NCI-H510A (cell line): ENCODE measurements at places on chromosomes 11 and 22.

- no peak for DNase-seq
Measured at GRCh38 chr11:86158704-86159580, 85.6 kb upstream of the EED start.

- DNase-seq = no peak
Measured at GRCh38 chr11:14075118-14076078, 112.9 kb downstream of the SPON1 start.

GRCh38 chr11:15370495-15371147 lies 255.9 kb downstream of the INSC start:
- no peak for DNase-seq

DNA sequence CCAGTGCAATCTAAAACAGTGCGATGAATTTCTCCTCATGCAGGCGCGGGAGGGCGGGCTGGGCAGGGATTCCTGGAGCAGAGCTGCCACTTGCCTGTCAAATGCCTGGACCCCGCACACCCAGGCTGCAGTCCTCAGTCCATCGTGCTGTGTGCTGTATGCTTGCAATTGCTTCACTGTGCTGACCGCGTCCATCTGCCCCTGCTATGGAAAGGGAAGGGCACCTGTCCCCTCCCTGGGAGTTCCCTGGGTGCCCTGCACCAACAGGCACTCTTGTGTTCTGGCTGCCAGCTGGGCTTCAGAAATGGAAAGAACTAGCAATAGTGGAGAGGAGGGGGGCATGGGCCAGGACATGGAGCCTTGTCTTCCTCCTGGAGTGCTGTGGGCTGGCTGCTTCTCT lies 185.4 kb upstream of the B3GAT1 start:
- DNase-seq = no peak

DNA sequence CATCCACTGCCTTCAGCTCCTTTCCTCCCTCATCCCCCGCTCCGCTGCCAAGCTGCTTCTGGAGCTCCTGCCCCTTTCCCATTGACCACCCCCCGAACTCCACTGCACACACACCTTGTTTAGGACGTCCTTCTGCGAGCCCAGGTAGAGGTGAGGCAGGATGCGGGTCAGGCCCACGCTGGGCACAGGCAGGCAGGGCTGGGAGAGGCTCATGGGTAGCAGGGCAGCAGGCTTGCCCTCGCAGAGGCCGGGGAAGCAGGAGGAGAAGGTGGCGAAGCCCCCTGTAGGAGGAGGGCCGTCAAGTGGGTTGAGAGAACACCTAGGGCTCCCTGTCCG lies 13.3 kb downstream of the DUSP8 start:
- no peak for DNase-seq
